Activated naive CD8-positive, alpha-beta T cell treated with anti-CD3 and anti-CD28 coated beads, Interleukin-2, amount 10 ng/mL, durations not matched to agents 7 days and 5 days (primary cell): ENCODE measurements at places on chromosomes 12 and 14. TPM values are rescaled to one million over a fixed set of nuclear protein-coding genes. Genes with fewer than 3 reads are reported as not detected.

The PTPRR gene
- not detected for total RNA-seq

The KIF5A gene
- 1.6 TPM for total RNA-seq

The LRRK2 gene
- total RNA-seq: 0.40 TPM

The PRIMA1 gene
- total RNA-seq: not detected

The LRP1-AS gene
- not detected for total RNA-seq

The TESPA1 gene
- 105 TPM for total RNA-seq

The BATF gene
- 31.3 TPM for total RNA-seq

The ACVRL1 gene
- not detected for total RNA-seq

The PLCZ1 gene
- total RNA-seq: not detected

The KRT73 gene
- total RNA-seq: 0.42 TPM

The CLECL1 gene
- 1.0 TPM for total RNA-seq

The FAM181A gene
- not detected for total RNA-seq
